ENCODE measurements at places on chromosomes 3 and 15. TPM values are rescaled to one million over a fixed set of nuclear protein-coding genes. Genes with fewer than 3 reads are reported as not detected.

GRCh38 chr3:36032180-36033047, 347.9 kb upstream of the STAC start:
- no peak for DNase-seq

- no peak for DNase-seq
These were observed 127.8 kb downstream of the EPHB1 start for GRCh38 chr3:134922866-134923265.

GRCh38 chr3:197593046-197593380, 37.2 kb upstream of the BDH1 start:
- no peak for DNase-seq

DNA sequence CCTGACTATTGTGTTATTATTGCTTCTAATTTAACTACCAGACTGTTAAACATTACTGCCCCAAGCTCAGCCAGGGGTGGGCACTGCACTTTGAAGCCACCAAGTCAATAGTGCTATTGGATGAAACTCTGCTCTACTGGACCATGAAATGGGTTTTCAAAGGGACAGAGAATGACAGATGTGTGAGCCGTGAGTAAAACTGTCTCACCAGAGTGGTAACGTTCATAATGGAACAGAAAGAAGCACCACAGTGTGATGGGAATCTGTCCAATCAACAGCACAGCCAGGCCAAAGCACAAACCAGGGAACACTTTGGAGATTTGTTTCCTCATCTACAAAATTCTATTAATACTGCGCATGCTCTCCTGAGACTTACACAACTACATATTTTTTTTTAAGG, 171.8 kb upstream of the LPP start:
- no peak for DNase-seq

DNA sequence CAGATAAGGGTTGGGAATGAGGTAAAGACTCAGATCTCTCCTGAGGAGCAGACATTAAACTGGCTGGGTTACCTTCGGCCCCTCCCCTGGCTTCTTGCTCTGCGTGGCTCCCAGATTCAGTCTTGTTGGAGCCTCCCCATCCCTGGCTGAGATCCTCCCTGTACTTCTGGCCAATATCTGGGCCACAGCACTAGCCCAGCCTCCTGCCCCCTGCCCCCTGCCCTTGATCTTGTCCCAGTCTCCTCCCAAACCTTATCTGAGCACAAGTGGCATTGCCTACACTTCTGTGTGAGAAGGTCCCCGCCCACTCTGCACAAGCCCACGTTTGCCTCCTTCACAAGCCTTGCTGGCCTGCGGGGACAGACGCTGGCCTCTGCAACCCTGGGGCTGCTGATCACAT, 16.8 kb downstream of the PLA2G4F start:
- no peak for DNase-seq

DNA sequence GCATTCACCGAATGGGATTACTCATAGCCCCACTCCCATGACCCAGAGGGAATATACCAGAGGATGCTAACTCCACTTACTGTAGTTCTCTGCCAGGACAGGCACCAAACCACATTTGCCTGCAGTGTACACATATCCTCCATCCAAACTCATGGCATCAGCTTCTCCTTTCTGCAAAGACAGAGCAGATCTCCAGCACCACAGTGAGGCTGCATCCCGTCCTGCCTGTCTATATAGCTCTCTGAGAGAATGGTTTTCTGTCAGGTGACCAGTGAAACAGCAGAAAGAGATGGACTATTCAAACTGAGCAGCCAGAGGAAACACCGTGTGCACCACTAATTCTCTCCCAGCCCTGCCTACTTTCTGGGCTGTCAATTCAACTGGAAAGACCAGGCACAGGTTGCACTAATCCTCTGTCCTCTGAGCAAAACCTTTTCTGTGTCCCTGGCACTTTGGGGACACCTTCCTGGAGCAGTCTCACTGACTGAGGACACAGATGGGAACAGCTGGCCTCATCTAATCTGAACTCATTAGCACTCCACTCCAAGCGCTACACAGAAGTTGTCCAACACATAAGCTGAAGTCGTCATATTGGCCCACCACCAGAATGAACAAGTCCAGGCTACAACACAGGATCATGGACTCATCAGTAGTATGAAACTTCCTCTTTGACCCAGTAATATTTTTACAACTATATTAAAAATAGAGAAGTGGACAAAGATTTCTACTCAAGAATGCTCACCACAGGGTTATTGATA, 17.3 kb downstream of the LTF start:
- DNase-seq, result no peak

- no peak for DNase-seq
These were observed 178.2 kb upstream of the TGFBR2 start for GRCh38 chr3:30428251-30428650.

SPESP1 gene
- total RNA-seq, result 2.0 TPM

WDR93 gene
- total RNA-seq, result 0.08 TPM

DUOX2 gene
- total RNA-seq, result not detected

All from liver (tissue), 10 donors.